ENCODE measurements at places on chromosomes 1 and 21. TPM values are rescaled to one million over a fixed set of nuclear protein-coding genes. Genes with fewer than 3 reads are reported as not detected.
A peak's percentile ranks its signal among the peaks of the same experiment; 100 is the strongest.

Gene DCDC2B
- not detected for total RNA-seq

Gene SLC35F3
- under 0.01 TPM for total RNA-seq

Gene CEPT1
- 42.8 TPM for total RNA-seq

Gene PAPPA2
- 0.18 TPM for total RNA-seq

- H3K4me1 ChIP-seq: peaks cover 7% of the 10 kb centered on the region
- DNase-seq: no peak
- H3K4me3 ChIP-seq: no peak overlapping the region
- H3K27ac ChIP-seq: no peak overlapping the region
These were observed 28.4 kb downstream of the EGLN1 start for GRCh38 chr1:231393668-231394067.

- H3K36me3 ChIP-seq: no peaks in the 10 kb centered on the region
- H3K4me3 ChIP-seq: no peak within 1 kb of the TSS
- H3K4me1 ChIP-seq: no peaks in the 10 kb centered on the region
- no peak for DNase-seq
These were observed at the start of gene IL10 for GRCh38 chr1:206772243-206772937. IL10 (minus strand) TSS chr1:206772494; CDS start chr1:206772435, 59 bp downstream.

DNA sequence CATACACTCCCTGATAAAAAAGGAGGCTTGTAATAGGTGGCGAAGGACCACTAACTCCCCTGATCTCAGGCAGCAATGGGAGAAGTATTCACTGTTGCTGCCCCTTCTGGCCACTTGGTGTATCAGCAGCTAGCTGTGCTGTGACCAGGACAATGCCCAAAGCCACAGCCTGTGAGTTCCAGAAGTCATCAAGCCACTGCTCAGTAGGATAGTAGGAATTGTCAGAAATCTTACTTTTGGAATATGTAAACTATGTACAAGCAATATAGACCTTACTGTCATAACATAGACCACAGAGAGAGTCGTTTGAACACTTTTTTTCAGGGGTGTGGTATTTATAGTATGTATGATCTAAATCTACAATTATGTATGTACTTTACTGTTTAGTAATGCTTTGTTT lies 248.3 kb upstream of the CAMK1G start:
- no peak overlapping the region for H3K27ac ChIP-seq
- H3K36me3 ChIP-seq: no peaks in the 10 kb centered on the region
- H3K4me3 ChIP-seq: no peak overlapping the region
- peaks cover 2% of the 10 kb centered on the region for H3K27me3 ChIP-seq
- peak; percentile 20 for DNase-seq

DNA sequence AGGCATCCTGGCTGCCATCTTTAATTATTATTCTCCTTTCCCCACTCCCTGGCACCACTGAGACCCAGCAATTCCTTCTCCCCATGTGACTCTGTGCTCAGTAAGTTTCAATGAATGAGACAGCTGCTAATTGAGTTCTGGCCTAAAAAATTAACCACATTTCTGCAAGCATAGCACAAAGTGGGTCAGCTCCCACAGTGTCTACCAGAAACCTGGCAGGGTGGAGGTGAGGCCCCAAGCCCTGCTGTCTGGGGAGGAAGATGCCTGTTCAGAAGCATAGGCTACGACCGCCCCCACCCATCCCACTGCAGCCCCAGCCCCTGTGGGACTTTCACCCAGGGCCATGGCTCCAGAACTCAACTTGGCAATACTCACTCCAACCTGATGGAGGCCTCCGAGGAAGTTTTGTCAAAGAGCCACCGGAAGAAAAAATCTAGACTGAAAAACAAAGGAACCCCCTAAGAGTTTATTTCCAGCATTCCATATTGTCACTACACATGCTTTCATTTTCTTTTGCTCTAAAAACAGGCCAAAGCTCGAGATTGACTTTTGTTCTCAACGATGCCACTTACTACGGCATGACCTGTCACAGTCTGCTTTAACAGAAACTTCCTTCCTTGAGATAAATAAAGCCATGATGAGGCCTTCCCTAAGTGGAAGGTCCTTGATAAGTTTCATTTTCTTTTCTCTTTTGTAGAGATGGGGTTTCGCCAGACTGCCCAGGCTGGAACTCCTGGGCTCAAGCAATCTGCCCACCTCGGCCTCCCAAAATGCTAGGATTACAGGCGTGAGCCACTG lies 26.5 kb downstream of the TMEM63A start:
- H3K27me3 ChIP-seq: no peaks in the 10 kb centered on the region
- DNase-seq: no peak
- peaks cover 39% of the 10 kb centered on the region for H3K36me3 ChIP-seq
- H3K27ac ChIP-seq: no peak overlapping the region
- no peak overlapping the region for H3K4me3 ChIP-seq

GRCh38 chr1:40753142-40753882 lies 30.3 kb upstream of the KCNQ4 start:
- no peak for DNase-seq
- peaks cover 1% of the 10 kb centered on the region for H3K4me1 ChIP-seq
- peaks cover 36% of the 10 kb centered on the region for H3K36me3 ChIP-seq
- H3K27me3 ChIP-seq: no peaks in the 10 kb centered on the region
- no peak overlapping the region for H3K4me3 ChIP-seq

DNA sequence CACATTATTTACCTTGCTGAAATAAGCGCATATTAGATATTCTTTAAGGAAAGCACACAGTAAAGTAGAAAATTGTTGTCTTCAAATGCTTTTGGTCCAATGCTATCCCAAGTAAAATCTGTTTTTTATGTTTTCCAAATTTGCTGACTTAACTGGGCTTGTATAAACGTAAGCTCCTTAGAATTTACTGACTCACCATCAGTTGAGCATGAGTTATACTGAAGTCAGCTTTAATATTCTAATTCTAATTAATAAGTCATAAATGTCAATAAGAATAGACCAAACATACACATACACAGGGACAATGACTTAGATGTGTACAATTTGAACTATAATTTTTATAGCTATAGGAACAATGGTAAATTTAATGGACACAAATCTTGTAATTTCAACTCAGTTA lies 319.2 kb downstream of the TPR start:
- DNase-seq: peak; percentile 51
- 0 out of 2 replicates have a peak, but pooled peaks cover 2% of the 10 kb centered on the region for H3K4me1 ChIP-seq
- H3K27ac ChIP-seq: no peak overlapping the region
- H3K4me3 ChIP-seq: no peak overlapping the region
- no peaks in the 10 kb centered on the region for H3K36me3 ChIP-seq
- H3K27me3 ChIP-seq: no peaks in the 10 kb centered on the region

DNA sequence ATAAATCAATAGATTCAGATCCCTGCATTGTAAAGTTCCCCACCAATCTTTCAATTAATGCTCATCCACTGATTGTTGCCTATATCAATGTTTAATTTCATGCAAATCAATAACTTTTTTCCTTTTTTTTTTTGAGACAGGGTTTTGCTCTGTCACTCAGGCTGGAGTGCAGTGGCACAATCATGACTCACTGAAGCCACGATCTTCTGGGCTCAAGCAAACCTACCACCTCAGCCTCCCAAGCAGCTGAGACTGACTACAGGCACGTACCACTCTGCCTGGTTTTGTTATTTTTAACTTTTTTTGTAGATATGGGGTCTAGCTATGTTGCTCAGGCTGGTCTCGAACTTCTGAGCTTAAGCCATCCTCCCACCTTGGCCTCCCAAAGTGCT lies 25.7 kb downstream of the DIO1 start:
- no peak overlapping the region for H3K4me3 ChIP-seq
- peak; percentile 29 for DNase-seq
- H3K27ac ChIP-seq: no peak overlapping the region
- H3K27me3 ChIP-seq: no peaks in the 10 kb centered on the region

GRCh38 chr1:203002951-203003350 lies 4.2 kb upstream of the TMEM183A start:
- H3K4me3 ChIP-seq: no peak overlapping the region
- no peak overlapping the region for H3K27ac ChIP-seq
- H3K4me1 ChIP-seq: no peaks in the 10 kb centered on the region
- no peak for DNase-seq
- H3K36me3 ChIP-seq: no peaks in the 10 kb centered on the region
- H3K27me3 ChIP-seq: peaks cover 1% of the 10 kb centered on the region

DNA sequence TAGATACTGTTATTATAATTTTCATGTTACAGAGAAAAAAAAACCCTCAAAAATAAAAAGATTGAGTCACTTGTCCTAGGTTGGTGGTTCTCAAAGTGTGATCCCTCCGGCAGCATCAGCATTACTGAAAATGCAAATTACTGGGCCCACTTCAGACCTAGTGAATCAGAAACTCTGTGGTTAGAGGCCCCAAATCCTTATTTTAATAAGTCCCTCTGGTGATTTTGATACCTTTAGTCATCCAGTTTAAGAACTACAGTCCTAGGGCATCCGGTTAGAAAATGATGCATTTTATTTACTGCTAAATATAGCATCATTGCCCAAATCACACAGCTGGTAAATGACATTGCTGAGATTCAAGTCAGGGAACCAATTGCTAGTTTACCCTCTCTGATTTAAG lies 203.7 kb upstream of the RUNX1 start:
- H3K36me3 ChIP-seq: no peaks in the 10 kb centered on the region
- H3K27me3 ChIP-seq: no peaks in the 10 kb centered on the region
- no peak overlapping the region for H3K27ac ChIP-seq
- no peak overlapping the region for H3K4me3 ChIP-seq
- peaks cover 8% of the 10 kb centered on the region for H3K4me1 ChIP-seq
- peak; percentile 61 for DNase-seq

DNA sequence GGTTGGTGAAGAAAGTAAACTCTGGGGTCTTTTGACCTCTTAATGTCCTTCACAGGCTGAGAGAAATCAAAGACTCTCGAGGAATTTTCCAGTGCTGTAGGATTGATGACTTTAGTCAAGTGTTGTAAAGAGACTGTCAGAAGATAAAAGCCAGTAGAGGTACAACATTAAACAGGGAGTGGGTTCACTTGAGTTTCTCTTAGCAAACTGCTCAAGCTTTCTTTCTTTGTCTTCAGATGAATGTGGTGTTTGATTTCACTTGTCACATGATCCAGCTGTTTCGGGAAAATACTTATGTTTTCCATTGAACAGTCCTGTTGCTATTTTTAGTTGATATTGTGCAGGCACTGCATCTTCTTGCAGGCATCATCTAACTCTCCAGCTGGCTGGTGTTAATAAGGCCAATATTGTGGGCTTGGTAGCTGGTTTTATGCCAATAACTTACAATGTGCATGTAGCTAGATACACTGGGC lies 45.6 kb downstream of the XCL2 start:
- DNase-seq: peak; percentile 56
- peak overlapping the region; percentile 62 for H3K27ac ChIP-seq
- H3K4me3 ChIP-seq: no peak overlapping the region
- H3K27me3 ChIP-seq: no peaks in the 10 kb centered on the region

DNA sequence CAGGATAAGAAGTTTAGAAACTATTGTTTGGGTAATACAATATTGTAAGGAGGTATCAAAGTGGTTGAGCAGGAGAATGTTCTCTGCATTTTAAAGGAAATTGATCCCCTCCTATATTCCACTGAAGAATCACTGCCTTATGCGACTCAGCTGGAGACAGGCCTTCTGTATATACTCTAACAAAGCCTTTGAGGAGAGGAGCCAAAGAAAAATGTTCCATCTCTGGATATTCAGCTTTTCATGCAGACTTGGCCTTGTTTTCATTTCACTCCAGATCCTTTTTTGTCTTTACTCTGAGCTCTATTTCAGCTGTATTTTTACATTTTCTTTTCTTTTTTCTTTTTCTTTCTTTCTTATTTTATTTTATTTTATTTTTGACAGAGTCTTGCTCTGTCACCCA lies 42.1 kb upstream of the S1PR1 start:
- no peaks in the 10 kb centered on the region for H3K36me3 ChIP-seq
- H3K4me1 ChIP-seq: no peaks in the 10 kb centered on the region
- no peak overlapping the region for H3K4me3 ChIP-seq
- no peaks in the 10 kb centered on the region for H3K27me3 ChIP-seq

GRCh38 chr1:71920556-71920955 lies 361.8 kb downstream of the NEGR1 start:
- DNase-seq: no peak
- no peaks in the 10 kb centered on the region for H3K4me1 ChIP-seq
- no peaks in the 10 kb centered on the region for H3K36me3 ChIP-seq

- DNase-seq: peak; percentile 17
- peaks cover 5% of the 10 kb centered on the region for H3K4me1 ChIP-seq
- peaks cover 7% of the 10 kb centered on the region for H3K27me3 ChIP-seq
- H3K27ac ChIP-seq: no peak overlapping the region
- H3K36me3 ChIP-seq: no peaks in the 10 kb centered on the region
These were observed 12.4 kb upstream of the ATP1A1 start for GRCh38 chr1:116360429-116361173.

DNA sequence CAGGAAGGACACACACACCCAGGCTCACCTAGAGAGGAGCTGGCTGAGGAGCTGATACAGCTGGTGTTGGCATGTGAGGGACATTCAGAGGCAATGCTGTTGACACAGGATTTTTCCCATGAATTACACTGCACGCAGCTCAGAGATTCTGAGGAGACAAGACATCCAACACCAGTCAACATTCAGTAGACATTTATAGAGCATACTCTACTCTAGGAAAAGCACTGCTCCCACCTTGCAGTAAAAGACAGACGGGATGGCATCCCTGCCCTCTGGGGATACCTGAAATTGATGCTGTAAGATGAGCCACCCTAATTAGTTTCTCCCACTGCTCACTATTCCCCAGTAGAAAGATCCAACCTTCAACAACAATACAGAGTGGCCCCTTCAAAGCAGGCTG lies 5.1 kb downstream of the LYPD8 start:
- no peak for DNase-seq
- H3K36me3 ChIP-seq: no peaks in the 10 kb centered on the region
- no peak overlapping the region for H3K4me3 ChIP-seq

DNA sequence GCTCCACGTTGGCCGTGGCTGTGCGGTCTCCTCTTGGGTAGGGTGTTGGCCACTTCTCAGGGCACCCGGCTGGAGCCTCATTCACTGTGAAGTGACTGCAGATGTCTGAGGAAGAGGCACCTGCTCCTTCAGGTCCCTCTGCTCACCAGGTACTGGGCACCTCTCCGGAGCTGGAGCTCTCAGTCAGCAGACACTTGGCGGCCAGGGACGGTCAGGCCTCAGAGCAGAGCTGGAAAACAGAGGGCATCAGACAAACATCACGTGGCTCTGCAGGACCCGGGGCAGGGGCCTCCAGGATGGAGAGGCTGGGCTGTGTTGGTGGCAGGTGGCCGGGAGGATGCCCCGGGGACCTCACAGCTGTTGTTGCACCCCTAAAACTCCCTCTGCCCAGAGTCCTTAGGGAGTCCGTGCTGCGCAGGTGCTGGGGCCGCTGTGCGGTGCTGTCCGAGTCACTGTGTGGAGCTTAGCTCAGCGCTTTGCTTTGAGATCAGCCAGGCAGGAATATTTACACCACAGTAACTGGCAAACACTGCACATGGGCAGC lies 59.7 kb downstream of the SLX9 start:
- H3K4me1 ChIP-seq: peaks cover 3% of the 10 kb centered on the region
- no peak overlapping the region for H3K27ac ChIP-seq
- DNase-seq: no peak
- no peaks in the 10 kb centered on the region for H3K36me3 ChIP-seq
- peaks cover 18% of the 10 kb centered on the region for H3K27me3 ChIP-seq
- H3K4me3 ChIP-seq: no peak overlapping the region

DNA sequence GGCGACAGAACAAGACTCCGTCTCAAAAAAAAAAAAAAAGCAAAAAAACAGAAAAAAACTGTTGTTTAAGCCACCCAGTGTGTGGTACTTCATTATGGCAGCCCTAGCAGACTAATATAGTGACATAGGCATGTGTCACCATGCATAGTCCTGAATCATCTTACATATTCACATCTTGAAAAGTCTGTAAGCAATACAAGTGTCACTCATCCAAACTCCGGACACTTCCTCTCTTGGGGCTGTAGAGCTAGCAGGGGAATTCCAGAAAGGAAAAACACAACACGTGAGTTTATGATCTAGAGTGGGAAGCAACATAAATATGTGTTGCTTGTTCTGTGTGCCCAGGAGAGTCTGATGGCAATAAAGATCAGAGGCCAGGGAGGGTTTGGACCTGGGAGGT lies 81.6 kb upstream of the KCNE2 start:
- no peak overlapping the region for H3K4me3 ChIP-seq
- H3K4me1 ChIP-seq: no peaks in the 10 kb centered on the region
- H3K27me3 ChIP-seq: peaks cover 49% of the 10 kb centered on the region
- DNase-seq: peak; percentile 13
- no peak overlapping the region for H3K27ac ChIP-seq

Data from IMR-90 (cell line).